ENCODE measurements at places on chromosomes 1 and 21.

GRCh38 chr1:222096883-222097282 is 355.0 kb upstream of the DUSP10 start:
- no peak for DNase-seq

DNA sequence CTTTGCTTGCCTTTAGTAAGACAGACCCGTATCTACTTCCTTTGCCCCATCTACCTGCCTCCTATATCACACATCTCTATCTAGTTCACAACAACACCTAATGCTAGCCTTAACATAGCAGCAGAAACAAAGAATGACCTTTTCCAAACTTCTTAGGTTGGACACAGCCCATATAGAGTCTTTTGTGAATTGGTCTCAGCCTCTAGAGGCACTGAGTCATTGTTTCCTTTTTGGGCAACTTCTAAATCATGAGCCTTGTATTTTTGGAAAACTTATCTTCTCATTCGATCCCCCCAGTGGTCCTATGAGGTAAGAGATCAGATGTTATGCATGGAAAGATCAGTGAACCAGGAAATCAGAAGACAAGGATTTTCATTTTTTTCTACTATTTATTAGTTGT is 679.4 kb upstream of the USP24 start:
- DNase-seq = no peak

DNA sequence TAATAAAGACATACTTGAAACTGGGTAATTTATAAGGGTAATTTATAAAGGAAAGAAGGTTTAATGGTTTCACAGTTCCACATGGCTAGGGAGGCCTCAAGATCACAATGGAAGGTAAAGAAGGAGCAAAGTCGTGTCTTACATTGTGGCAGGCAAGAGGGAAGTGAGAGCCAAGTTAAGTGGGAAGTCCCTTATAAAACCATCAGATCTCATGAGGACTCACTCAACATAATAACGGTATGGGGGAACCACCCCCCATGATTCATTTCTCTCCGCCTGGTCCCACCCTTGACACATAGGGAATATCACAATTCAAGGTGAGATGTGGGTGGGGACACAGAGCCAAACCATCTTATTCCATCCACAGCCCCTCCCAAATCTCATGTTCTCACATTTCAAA is 76.8 kb upstream of the ZNF678 start:
- DNase-seq = no peak

GRCh38 chr1:245657371-245657770 is 502.6 kb downstream of the KIF26B start:
- DNase-seq = no peak

GRCh38 chr21:43872531-43873197 is 7.6 kb downstream of the AGPAT3 start:
- no peak for DNase-seq

GRCh38 chr1:242240077-242240476 is 241.2 kb upstream of the MAP1LC3C start:
- no peak for DNase-seq

Data from activated CD8-positive, alpha-beta memory T cell treated with anti-CD3 and anti-CD28 coated beads for 24 hours (primary cell).